Left renal cortex interstitium (tissue), 4 donors: ENCODE measurements at places on chromosomes 5 and 9.

- DNase-seq, result no peak
Measured at GRCh38 chr5:34806532-34806931, 32.4 kb upstream of the TTC23L start.

- DNase-seq, result no peak
Measured at GRCh38 chr5:60382716-60383115, 317.2 kb downstream of the DEPDC1B start.

GRCh38 chr5:126810596-126811380, 33.9 kb downstream of the LMNB1 start:
- no peak for DNase-seq

GRCh38 chr5:169430671-169431070, 129.7 kb upstream of the SLIT3 start:
- DNase-seq, result no peak

GRCh38 chr5:153439130-153439529, 51.3 kb upstream of the GRIA1 start:
- no peak for DNase-seq

- no peak for DNase-seq
Measured at GRCh38 chr5:154384480-154385235, 61.1 kb upstream of the SAP30L start.

- no peak for DNase-seq
Measured at GRCh38 chr5:14417792-14418765, 163.5 kb upstream of the OTULINL start.

DNA sequence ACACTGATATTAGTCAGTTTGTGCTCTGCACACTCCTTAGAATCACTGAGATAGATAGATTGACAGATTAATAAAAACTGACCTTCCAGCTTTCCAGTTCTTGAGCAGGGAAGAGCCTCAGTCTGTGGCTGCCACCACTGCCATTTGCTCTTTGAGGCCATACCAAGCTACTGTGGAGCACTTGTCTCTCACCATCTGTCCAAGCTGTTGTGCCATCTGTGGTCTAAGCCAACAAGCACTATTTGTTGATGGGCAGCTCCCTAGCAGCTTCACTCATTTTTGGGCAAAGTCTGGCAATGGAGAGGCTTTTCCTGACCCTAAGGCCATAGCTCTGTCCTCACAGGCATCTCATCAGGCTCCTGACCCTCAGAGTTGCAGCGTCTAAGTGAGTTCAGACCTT, 30.4 kb downstream of the HTR1A start:
- no peak for DNase-seq

GRCh38 chr5:67030289-67031056, 166.1 kb downstream of the CD180 start:
- DNase-seq, result no peak

DNA sequence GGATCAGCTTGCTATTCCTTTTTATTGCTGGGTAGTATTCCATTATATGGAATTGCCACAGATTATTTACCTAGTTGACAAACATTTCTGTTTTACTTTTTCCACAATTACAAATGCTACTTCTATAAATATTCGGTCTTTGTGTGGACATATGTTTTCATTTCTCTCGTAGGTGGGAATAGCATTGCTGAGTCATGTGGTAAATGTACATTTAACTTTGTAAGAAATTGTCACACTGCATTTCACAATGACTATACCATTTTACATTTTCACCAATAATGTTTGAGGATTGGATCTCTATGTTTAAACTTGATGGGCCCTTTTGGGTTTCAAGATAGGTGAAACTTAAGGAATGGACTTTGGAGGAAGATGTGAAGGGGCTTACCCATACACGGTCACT, 19.7 kb downstream of the RAI14 start:
- no peak for DNase-seq

GRCh38 chr5:180160789-180161188, 48.2 kb downstream of the RASGEF1C start:
- no peak for DNase-seq

GRCh38 chr5:127867022-127867783, 164.0 kb downstream of the CCDC192 start:
- DNase-seq, result no peak

- DNase-seq, result no peak
Measured at GRCh38 chr5:56346044-56346710, 113.0 kb upstream of the ANKRD55 start.

DNA sequence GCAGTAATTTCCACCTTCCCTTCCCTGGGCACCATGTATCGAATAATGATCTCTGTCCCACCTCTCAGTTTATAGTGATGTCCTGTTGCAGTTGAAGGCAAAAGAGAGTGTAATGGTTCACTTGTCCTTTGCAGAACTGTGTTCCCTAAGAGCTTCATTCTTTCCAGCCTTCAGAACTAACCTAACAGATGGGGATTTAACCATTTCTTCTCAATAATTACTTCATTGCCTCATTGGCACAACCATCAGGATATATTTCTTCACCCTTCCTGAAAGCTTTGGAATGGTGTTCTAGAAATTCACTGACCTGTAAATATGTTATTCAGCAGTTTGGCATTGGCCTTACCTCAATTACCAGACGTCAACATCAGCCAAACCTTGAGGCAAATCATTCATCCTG, 83.9 kb upstream of the PRRC1 start:
- DNase-seq, result no peak

GRCh38 chr9:4435197-4435596, 55.1 kb upstream of the SLC1A1 start:
- no peak for DNase-seq

DNA sequence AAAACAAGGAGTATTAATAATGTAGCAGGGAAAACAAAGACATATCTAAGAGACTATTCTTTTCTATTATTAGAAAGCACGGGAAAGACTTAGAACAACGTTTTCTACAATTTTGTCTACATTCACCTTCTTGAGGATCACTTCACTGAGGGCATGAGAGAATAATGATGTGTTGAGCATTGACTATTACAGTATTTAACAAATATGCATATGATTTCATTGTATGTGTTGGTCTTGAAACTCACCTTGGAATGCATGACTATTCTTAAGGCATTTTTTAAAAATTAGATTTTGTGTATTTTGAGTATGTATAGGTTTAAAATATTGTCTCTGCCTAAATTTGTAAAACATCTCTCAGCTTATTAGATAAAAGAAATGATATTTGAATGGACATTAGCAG, 1.2 kb downstream of the FSD1L start:
- DNase-seq, result no peak

GRCh38 chr5:102595332-102595731, 96.5 kb upstream of the SLCO6A1 start:
- DNase-seq, result no peak

DNA sequence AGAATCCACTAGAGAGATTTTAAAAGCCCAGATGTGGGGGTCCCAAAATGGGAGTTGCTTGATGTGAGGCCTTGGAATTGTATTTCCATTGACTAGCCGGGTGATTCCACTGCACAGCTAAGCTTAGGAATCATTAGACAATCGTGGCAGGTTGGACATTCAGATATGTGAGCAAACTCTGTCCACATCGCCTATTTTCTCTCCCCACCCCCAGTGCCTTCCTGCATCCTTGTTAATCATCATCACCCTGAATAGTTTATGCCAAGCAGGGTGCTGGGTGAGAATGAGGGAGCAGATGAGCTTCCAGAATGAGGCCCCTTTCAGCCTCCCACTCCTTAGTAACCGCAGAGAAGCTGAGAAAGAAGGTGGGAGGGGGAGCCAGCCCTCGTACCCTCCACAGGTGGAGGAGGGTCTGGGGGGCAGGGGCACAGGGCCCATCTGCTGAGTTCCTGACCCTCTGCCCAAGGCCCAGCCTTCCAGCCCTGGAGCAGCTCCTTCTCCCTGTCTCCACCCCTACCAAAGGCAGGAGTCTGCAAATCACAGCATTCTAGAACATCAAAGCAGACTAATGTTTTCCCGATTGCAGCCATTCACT, 7.7 kb upstream of the TCOF1 start:
- no peak for DNase-seq

GRCh38 chr9:93479726-93480125, 26.3 kb upstream of the FAM120AOS start:
- DNase-seq, result no peak

DNA sequence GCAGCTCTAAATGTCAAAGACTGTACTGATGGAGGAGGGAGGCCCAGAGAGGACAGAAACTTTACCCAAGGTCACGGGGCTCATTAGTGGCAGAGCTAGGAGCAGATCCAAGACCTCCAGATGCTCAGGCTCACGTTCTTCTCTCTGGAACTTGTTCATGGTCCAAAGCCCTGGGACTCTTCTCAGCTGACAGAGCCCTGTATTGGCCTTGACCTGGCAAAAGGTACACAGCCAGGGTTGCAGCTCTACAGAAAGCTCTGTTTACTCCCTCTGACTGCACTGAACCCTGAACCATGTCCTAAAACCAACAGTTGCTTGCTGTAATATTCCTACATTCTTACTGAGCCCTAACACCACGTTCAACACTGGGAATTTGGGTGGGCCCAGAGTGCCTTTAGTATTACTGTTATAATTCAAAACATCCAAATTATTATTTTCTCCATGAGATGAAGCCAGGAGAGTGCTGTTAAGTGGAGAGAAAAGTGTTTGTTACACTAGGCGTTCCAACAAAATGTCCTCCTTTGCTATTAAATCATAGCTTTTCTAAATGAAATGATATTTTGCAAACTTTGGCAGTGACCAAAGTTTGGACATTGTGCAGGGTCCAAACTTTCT, 602.4 kb upstream of the CLINT1 start:
- no peak for DNase-seq

GRCh38 chr5:40385544-40385943, 294.2 kb upstream of the PTGER4 start:
- no peak for DNase-seq

DNA sequence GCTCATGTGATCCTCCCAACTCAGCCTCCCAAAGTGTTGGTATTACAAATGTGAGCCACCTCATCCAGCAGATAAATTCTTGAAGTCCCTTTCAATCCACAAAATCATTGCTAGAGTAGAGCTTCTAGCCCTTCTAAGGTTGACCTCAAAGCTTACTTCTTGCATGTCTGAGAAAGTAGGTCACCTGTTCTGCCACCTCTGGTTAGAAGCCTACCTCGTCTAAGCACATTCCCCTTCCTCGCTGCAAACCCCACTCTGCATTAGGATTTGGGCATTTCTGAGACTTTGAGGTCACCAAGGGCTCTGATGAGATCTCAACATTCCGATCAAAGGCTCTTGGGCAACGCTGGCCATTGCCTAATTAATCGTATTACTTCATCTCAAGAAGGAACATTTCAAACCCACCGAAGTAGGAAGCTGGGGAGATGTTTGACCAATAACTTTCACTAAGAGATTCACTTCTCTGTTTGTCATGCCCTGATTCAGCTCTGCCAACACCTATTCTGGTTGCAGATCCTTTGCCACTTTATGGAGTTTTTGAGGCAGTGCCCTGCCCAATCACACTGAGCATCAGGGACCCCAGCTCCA, 8.6 kb downstream of the ADAM19 start:
- DNase-seq, result no peak

- DNase-seq, result no peak
Measured at GRCh38 chr9:36325081-36325828, 67.0 kb upstream of the GNE start.

- no peak for DNase-seq
Measured at GRCh38 chr5:101278011-101278687, 375.1 kb upstream of the ST8SIA4 start.
